ENCODE measurements at places on chromosomes 4 and X.

GRCh38 chrX:10107483-10107882 is 49.3 kb upstream of the CLCN4 start:
- no peaks in the 10 kb centered on the region for H3K4me1 ChIP-seq
- no peak overlapping the region for H3K4me3 ChIP-seq
- no peaks in the 10 kb centered on the region for H3K36me3 ChIP-seq
- no peaks in the 10 kb centered on the region for H3K27me3 ChIP-seq

DNA sequence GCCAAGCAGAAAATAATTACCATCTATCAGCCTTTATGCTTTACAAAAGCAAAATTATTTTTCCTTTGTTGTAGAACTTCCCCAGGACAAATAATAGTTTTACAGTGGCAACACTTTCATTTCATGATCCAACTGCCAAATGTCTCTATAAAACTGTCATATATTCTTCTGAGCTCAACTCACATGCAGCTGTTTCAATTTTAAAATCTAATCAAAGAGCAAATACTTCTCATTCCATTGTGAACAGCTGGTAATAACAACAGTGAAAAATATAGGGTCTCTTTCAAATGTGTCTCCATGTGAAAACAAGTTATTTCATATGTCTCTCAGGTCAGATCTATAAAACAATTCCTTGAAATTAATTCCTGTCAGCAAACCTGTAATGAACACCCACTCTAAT is 270.6 kb upstream of the SLC7A11 start:
- H3K27me3 ChIP-seq, result no peaks in the 10 kb centered on the region
- no peak for DNase-seq
- no peak overlapping the region for H3K4me3 ChIP-seq
- no peak overlapping the region for H3K27ac ChIP-seq

DNA sequence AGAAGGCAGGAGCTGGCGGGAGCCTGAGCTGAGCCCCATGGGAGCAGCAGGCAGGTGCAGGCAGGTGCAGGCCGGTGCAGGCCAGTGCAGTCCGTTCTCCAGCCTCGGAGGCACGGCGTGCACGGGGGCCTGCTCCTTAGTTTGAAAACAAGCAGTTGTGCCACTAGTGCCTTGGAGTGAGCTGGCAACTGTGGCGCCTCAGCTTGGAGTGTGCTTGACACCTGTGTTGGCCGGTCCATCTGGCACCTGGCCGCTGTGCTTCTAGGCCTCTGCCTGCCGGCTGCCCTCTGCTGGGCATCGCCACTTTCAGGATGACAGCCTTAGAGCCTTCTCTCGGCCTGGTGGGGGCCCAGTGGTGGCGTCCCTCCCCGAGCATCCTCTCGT is 47.9 kb downstream of the RGS12 start:
- H3K4me1 ChIP-seq, result 0 out of 2 replicates have a peak, but pooled peaks cover 4% of the 10 kb centered on the region
- no peak for DNase-seq
- no peaks in the 10 kb centered on the region for H3K27me3 ChIP-seq
- no peak overlapping the region for H3K27ac ChIP-seq

DNA sequence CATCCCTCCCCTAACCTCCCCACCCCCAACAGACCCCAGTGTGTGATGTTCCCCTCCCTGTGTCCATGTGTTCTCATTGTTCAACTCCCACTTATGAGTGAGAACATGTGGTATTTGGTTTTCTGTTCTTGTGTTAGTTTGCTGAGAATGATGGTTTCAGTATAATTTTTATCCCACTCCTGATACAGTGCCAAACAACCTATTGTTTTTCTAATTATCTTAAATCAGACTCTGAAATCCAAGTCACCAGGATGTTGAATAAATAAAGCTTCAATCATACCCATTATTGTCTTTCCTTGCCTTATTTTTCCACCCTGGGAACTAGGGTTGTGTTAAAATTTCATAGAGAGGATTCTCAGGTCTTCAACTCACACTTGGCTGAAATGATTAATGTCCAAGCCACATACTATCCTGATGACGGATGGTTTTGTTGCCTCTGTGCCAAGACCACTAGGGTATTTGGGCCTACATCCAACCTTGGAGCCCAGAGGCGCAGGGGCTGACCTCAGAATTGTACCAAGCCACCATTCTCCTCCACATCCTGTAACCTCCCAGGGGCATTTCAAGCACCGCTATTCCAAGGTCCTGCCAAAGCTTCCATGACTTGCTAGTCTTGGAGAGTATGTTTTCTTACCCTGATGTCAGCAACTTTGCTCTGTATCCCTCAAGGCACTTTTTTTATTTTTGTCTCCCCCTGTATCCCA is 332.4 kb downstream of the ARHGAP24 start:
- H3K27me3 ChIP-seq, result no peaks in the 10 kb centered on the region
- H3K36me3 ChIP-seq, result no peaks in the 10 kb centered on the region
- peak overlapping the region; percentile 28 for H3K4me3 ChIP-seq
- H3K27ac ChIP-seq, result peak overlapping the region; percentile 64
- DNase-seq, result peak; percentile 80

DNA sequence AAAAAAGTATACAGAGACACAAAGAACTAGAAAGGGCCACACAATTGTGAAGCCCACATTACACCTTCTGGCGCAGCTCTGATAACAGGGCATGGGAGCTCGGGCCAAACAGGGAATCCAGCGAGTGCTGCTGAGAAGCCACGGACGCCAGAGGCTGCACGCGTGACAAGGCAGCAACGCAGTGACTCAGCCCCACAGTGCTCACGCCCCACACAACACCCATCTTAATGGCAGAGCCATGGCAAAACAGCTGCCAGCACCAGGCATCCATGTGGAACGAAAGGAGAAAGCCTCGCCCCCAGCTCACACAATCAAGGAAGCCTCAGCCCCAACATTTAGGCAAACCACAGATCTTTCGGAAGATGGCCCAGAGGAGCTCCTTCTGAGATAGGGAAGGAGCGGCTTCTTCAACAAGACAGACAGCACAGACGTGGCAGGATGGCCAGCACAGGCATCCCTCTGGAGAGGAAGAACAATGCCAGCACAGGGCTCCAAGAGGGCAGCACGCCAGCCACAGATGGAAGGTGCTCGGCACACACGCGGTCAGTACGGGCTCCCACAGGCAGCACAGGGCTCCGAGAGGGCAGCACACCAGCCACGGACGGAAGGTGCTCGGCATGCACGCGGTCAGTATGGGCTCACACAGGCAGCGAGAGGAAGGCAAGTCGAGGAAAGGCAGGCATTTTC is 33.1 kb downstream of the GAK start:
- H3K4me1 ChIP-seq, result no peaks in the 10 kb centered on the region
- H3K36me3 ChIP-seq, result no peaks in the 10 kb centered on the region
- no peaks in the 10 kb centered on the region for H3K27me3 ChIP-seq
- H3K27ac ChIP-seq, result no peak overlapping the region
- no peak for DNase-seq

GRCh38 chr4:107780665-107781064 is 44.1 kb upstream of the SGMS2 start:
- H3K27me3 ChIP-seq, result peaks cover 31% of the 10 kb centered on the region
- no peaks in the 10 kb centered on the region for H3K36me3 ChIP-seq
- H3K27ac ChIP-seq, result no peak overlapping the region
- DNase-seq, result peak; percentile 2

GRCh38 chrX:2962381-2962780 is 33.2 kb upstream of the ARSD start:
- H3K4me3 ChIP-seq, result no peak overlapping the region
- DNase-seq, result no peak
- no peak overlapping the region for H3K27ac ChIP-seq
- H3K4me1 ChIP-seq, result no peaks in the 10 kb centered on the region

DNA sequence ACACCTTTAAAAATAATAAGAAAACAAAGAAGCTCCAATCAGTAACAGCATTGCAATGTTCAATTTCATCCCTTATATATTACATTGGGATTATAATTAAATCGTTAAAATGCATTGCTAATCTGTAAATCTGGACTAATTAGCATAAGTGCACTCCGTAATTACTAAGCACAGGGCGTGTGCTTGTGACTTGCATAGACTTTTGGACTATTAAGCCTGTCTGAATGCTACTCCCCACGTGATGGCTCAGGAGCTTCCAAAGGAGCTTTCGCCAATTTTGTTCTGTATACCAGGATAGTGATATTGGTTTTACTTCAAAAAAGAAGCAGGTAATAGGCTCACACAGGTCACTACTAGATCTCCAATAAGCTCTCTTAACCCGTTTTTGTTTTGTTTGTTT is 497.1 kb downstream of the SMARCA1 start:
- H3K4me1 ChIP-seq, result no peaks in the 10 kb centered on the region
- no peak overlapping the region for H3K4me3 ChIP-seq
- no peak overlapping the region for H3K27ac ChIP-seq
- DNase-seq, result no peak
- no peaks in the 10 kb centered on the region for H3K27me3 ChIP-seq

DNA sequence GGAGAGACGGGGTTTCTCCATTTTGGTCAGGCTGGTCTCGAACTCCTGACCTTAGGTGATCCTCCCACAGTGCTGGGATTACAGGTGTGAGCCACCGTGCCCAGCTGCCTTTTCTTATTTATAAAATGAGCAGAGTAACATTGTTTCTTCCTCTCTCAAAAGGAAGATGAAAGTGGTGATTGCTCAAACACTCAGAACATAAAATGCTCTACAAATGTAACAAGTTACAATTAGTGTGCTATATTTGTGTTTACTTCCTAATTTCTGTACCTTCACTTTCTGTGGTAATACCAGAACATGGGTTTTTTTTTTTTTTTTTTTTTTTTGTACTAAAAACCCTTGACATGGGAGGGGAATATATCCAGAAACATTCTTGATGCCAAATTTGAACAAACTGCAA is 197.9 kb downstream of the MGST2 start:
- H3K27ac ChIP-seq, result no peak overlapping the region
- no peaks in the 10 kb centered on the region for H3K27me3 ChIP-seq
- no peak for DNase-seq
- H3K36me3 ChIP-seq, result no peaks in the 10 kb centered on the region

GRCh38 chr4:155705664-155706063 is 39.0 kb downstream of the GUCY1A1 start:
- H3K27ac ChIP-seq, result no peak overlapping the region
- no peaks in the 10 kb centered on the region for H3K36me3 ChIP-seq
- H3K4me3 ChIP-seq, result no peak overlapping the region

GRCh38 chr4:3832536-3833220 is 66.5 kb downstream of the ADRA2C start:
- no peaks in the 10 kb centered on the region for H3K4me1 ChIP-seq
- H3K27ac ChIP-seq, result no peak overlapping the region
- peaks cover 27% of the 10 kb centered on the region for H3K27me3 ChIP-seq
- no peak overlapping the region for H3K4me3 ChIP-seq
- no peaks in the 10 kb centered on the region for H3K36me3 ChIP-seq
- no peak for DNase-seq

Measured in GM23248 (cell line).